ENCODE measurements at places on chromosomes 5 and 9.

- no peak for DNase-seq
These were observed 13.0 kb upstream of the CYFIP2 start for GRCh38 chr5:157252711-157253465.

GRCh38 chr9:74413876-74414275, 83.3 kb upstream of the RORB start:
- no peak for DNase-seq

DNA sequence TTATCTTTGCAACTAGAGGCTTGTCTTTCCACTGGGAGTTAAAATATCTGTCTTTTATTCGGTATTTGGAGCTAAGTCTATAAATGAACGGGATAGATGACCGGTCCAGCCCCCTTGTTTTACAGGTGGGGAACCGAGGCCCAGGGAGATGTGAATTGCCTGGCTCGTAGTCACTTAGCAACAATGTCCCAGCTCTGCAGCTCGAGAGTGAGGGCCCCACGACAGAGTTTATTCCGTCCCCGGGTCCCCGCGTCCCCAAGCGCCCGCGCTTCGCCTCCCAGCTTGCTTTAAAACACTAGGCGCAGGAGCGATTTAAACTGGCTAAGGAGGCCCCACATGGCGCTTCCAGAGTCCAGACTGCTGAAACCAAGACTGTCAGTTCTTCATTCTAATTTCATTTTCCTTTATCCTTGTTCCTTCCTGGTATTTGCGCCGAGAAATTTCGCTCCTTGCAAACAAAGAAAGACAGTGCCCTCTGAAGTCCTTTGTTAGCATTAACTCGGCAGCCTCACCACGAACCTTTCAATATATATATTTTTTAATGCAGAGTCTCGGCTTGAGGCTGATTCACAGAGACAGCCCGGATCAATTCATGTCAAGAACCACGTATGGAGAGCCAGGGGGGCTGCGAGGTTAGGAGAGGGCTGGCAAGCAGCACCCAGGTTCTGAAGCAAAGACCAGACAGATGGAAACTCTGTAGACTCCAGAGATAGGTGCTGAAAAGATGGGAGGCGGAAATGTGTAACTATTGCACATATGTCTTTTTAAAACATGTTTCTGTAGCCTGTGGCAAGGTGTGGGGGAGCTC, 1.4 kb upstream of the ENC1 start:
- DNase-seq: peak; percentile 16

GRCh38 chr5:3886524-3887451, 291.2 kb downstream of the IRX1 start:
- no peak for DNase-seq

DNA sequence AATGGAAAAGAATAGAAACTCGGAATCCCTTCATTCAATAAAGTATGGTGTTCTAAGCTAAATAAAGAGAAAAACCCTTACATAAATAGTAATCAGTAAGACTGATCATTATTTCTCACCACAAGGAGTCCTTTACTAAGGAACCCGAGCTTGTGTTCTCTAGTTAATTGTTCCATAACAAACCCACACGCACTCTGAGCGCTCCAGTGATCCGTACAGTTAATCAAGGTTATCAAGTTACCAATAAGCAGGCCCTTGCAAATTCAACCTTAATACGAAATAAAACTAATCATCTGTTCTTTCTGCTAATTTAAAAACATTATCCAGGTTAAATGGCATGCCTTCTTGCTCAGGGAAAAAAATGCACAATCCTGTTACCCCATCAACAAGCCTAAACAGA, 224.4 kb downstream of the FRMD3 start:
- no peak for DNase-seq

All from C1 segment of cervical spinal cord (tissue), 14 donors.